GM23338 (cell line): ENCODE measurements at places on chromosomes 6 and 20. TPM values are rescaled to one million over a fixed set of nuclear protein-coding genes. Genes with fewer than 3 reads are reported as not detected.

- H3K36me3 ChIP-seq: no peaks in the 10 kb centered on the region
- 0 out of 2 replicates have a peak, but pooled peaks cover 4% of the 10 kb centered on the region for H3K4me1 ChIP-seq
- no peak overlapping the region for H3K4me3 ChIP-seq
- DNase-seq: no peak
- peaks cover 18% of the 10 kb centered on the region for H3K27me3 ChIP-seq
Observed at GRCh38 chr20:458776-459175, 3.6 kb downstream of the TBC1D20 start.

RIPPLY2 gene
- 3.4 and 5.4 TPM in 2 replicates for total RNA-seq

DNA sequence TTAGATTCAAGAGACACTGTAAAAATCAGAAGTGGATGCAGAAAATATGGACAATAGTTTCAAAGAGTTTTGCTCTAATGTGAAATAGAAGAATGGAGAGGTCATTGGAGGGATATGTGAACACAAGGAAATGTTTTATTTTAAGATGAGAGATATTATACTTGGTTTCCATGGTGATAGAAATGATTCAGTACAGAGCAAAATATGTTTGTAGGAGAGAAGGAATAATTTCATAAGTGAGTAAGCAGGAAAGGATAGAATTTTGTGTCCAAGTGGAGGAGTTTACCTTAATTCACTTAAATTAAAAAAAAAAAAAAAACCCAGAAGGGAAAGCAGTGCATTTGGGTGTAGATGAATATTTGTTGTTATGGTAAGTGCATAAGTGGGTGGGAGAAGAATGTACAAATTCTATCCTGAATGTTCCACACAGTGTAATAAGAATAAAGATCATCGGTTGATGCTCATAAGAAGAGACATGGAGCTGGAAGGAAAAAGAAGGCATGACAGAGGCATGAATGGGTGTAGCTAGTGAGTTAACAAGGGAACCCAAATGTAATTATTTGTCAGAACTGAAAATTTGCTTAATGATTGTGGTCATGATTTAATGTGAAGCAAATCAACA is 688.9 kb upstream of the GJE1 start:
- no peaks in the 10 kb centered on the region for H3K36me3 ChIP-seq
- H3K27me3 ChIP-seq: no peaks in the 10 kb centered on the region
- H3K4me3 ChIP-seq: no peak overlapping the region
- H3K27ac ChIP-seq: no peak overlapping the region

DNA sequence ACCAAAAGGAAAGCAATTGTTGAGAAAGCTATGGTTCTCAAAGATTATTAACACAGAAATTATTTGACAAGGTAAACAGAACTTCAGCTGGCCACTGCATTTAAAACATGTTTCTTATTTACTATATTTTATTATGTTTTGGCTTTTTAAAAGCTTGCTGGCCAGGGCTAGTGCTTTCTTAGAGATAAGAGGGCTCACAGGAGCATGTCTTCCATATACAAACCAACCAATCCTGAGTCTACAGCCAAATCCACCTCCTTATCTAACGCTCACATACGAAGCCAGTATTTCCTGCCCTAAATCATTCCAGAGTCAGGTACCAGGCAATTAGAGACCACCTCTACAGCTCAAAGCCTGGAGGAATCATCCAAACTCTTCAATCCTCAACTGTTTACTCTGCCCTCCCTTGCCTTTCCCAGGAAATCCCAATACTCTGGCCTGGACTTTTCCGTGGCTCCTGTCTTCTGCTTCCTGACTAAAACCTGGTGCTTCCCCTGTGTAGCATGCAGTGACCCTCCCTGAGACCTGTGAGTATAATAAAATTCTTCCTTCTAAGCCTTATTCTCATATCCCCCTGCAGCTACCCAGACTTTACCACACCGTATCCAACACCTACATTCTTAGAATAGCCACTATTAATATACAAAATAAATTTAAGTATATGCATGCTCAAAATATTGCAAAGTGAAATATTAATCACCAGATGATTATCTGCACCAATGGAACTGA is 33.2 kb downstream of the RANBP9 start:
- H3K4me3 ChIP-seq: no peak overlapping the region
- H3K27ac ChIP-seq: no peak overlapping the region
- DNase-seq: peak; percentile 16
- H3K4me1 ChIP-seq: no peaks in the 10 kb centered on the region

GRCh38 chr6:132101535-132101934 is 150.4 kb upstream of the CCN2 start:
- no peak overlapping the region for H3K27ac ChIP-seq
- DNase-seq: no peak
- H3K36me3 ChIP-seq: peaks cover 4% of the 10 kb centered on the region; the same call in 1 of the 2 replicates
- no peak overlapping the region for H3K4me3 ChIP-seq
- H3K4me1 ChIP-seq: no peaks in the 10 kb centered on the region

GRCh38 chr6:33761922-33762629 is 15.4 kb upstream of the IP6K3 start:
- H3K27me3 ChIP-seq: no peaks in the 10 kb centered on the region
- H3K4me1 ChIP-seq: no peaks in the 10 kb centered on the region
- no peaks in the 10 kb centered on the region for H3K36me3 ChIP-seq
- H3K4me3 ChIP-seq: no peak overlapping the region
- peak; percentile 67 for DNase-seq
- no peak overlapping the region for H3K27ac ChIP-seq

OPRM1 gene
- total RNA-seq: 0.52 TPM in 1 of 2 replicates, not detected in the other

RIPOR2 gene
- total RNA-seq: 22.5 TPM in 2 replicates

- H3K4me1 ChIP-seq: peaks cover 18% of the 10 kb centered on the region
- H3K36me3 ChIP-seq: no peaks in the 10 kb centered on the region
- H3K27me3 ChIP-seq: no peaks in the 10 kb centered on the region
- H3K4me3 ChIP-seq: no peak overlapping the region
Observed at GRCh38 chr6:82273295-82273694, 25.8 kb upstream of the IBTK start.

- H3K36me3 ChIP-seq: no peaks in the 10 kb centered on the region
- no peak for DNase-seq
- no peak overlapping the region for H3K4me3 ChIP-seq
- peaks cover 14% of the 10 kb centered on the region for H3K4me1 ChIP-seq
- H3K27ac ChIP-seq: no peak overlapping the region
Observed at GRCh38 chr20:4544765-4545164, 176.9 kb upstream of the PRND start.

DSP gene
- total RNA-seq: 42.5 and 43.7 TPM in 2 replicates

TMEM244 gene
- not detected in 2 replicates for total RNA-seq

DNA sequence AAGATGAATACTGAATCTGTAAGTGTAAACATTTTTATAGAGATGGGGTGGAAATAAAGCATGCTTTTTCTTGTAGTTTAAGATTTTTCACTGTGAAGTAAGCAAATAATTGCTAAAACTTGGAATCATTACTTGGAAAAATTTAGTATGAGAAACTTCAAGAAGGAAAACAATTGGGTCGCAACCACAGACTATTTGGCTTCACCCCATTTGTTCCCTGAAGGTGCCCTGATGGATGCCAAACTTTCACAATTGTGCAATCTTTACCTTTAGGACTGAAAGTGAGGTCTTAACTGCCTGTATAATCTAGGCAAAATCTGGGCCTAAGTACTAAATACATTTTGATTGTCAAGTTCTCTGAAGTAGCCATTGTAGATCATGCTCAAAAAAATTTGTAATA is 330.1 kb downstream of the HDGFL1 start:
- no peak overlapping the region for H3K4me3 ChIP-seq
- no peaks in the 10 kb centered on the region for H3K27me3 ChIP-seq

OR2B2 gene
- total RNA-seq: 0.38 TPM in 1 of 2 replicates, not detected in the other

EDEM2 gene
- 20.7 and 25.3 TPM in 2 replicates for total RNA-seq

- no peak overlapping the region for H3K27ac ChIP-seq
- H3K36me3 ChIP-seq: no peaks in the 10 kb centered on the region
- DNase-seq: no peak
- peaks cover 3% of the 10 kb centered on the region; the same call in 1 of the 2 replicates for H3K4me1 ChIP-seq
- no peaks in the 10 kb centered on the region for H3K27me3 ChIP-seq
Observed at GRCh38 chr6:45605971-45606370, 228.2 kb upstream of the SUPT3H start.

HM13 gene
- total RNA-seq: 103 and 126 TPM in 2 replicates

DNA sequence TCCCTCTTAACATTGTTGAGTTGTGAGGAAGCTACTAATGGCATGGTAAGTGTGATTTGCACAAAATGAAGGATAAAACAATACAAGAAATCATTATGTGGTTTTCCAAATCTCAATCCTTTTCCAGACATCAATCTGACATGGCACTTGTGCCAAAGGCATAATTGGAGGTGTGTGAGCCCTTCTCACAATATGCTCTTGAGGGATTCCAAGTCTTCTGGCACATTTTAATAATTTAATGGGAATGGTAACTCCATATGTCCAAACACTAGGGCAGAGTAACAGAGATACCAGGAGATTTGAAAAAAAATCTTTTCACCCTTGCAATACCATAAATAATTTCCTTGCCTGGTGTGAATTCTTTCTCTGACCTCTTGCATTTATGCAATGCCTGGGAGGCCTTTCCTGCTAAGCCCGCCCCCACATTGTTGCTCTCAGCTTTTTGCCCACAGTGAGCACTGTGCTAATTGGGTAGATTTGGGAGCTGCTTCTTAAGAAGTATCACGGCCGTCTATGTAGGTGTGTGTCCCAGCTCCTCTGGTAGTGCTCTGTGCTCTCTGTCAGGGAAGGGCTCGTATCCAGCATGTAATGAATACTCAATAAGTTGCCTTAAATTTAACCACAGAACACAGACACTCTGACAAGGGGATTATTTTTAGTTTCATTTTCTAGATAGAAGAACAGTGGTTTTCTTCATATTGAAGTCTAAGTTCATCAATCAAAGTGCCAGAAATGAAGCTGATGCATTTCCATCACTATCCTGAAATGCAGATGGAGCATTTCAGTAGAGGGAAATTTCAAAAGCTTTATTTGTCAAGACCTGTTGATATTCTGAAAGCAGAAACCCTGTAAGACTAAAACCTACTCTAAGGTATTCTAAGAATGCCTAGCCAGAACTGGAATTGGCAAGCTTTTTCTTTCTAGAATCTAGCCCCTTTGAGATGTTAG is 54.4 kb upstream of the CEP85L start:
- no peaks in the 10 kb centered on the region for H3K27me3 ChIP-seq
- H3K4me1 ChIP-seq: peaks cover 43% of the 10 kb centered on the region
- peak overlapping the region; percentile 71 for H3K27ac ChIP-seq
- DNase-seq: peak; percentile 75
- H3K4me3 ChIP-seq: no peak overlapping the region

NFATC2 gene
- 0.39 and 0.59 TPM in 2 replicates for total RNA-seq

- H3K4me1 ChIP-seq: peaks cover 6% of the 10 kb centered on the region
- H3K36me3 ChIP-seq: no peaks in the 10 kb centered on the region
- H3K4me3 ChIP-seq: no peak overlapping the region
- DNase-seq: no peak
- no peak overlapping the region for H3K27ac ChIP-seq
Observed at GRCh38 chr20:41248368-41249024, 69.0 kb downstream of the ZHX3 start.

IPCEF1 gene
- total RNA-seq: 0.27 and 1.8 TPM in 2 replicates

MUC21 gene
- total RNA-seq: not detected in 2 replicates

DNA sequence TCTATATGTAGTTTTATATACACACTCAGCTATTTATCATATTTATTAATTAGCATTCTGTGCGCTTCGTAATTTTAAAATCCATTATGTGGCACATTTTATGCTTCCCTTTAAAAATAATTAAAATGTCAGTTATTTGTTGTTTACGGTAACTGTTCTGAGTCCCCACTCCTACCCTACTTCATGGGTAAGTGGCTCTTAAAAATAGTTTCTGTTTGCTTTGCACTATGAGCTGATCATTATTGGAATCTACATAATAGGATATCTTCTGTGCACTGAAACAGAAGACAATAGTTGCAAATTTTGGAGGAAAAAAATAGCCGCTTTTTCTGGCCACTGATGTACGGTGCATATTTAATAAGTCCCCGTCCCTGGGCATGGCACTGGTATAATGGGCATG is 25.2 kb downstream of the LCA5 start:
- H3K27me3 ChIP-seq: no peaks in the 10 kb centered on the region
- no peaks in the 10 kb centered on the region for H3K36me3 ChIP-seq
- no peak overlapping the region for H3K4me3 ChIP-seq
- no peak for DNase-seq
- no peak overlapping the region for H3K27ac ChIP-seq
- H3K4me1 ChIP-seq: peaks cover 4% of the 10 kb centered on the region; the same call in 1 of the 2 replicates

DNA sequence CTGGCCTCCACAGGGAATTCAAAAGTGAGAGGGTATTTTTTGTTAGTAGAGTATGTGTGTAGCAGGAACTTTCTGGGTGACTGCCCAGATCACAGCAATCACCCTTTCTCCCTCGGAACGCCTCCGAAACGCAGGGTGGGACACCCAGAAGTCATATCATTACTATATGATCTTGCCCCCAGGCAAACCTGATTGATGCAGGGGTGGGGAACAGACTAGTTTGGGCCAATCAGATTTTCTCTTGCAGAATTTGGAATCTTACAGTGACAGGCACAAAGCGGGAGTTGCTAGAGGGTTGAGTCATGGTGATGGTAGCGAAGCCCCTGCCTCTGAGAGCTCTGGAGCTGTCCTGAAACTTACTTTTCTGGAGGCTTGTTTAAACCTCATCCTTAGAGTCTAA is 16.5 kb upstream of the RPN2 start:
- DNase-seq: no peak
- H3K36me3 ChIP-seq: no peaks in the 10 kb centered on the region
- H3K4me1 ChIP-seq: no peaks in the 10 kb centered on the region
- H3K27ac ChIP-seq: no peak overlapping the region

ITPR3 gene
- 29.8 and 31.9 TPM in 2 replicates for total RNA-seq

GRCh38 chr20:58198901-58199355 is 29.5 kb downstream of the ANKRD60 start:
- no peaks in the 10 kb centered on the region for H3K27me3 ChIP-seq
- no peak overlapping the region for H3K27ac ChIP-seq
- H3K36me3 ChIP-seq: no peaks in the 10 kb centered on the region
- no peak overlapping the region for H3K4me3 ChIP-seq
- DNase-seq: no peak

TAB2 gene
- total RNA-seq: 59.2 and 65.5 TPM in 2 replicates

- DNase-seq: no peak
- no peak overlapping the region for H3K4me3 ChIP-seq
- H3K27ac ChIP-seq: no peak overlapping the region
- no peaks in the 10 kb centered on the region for H3K27me3 ChIP-seq
- peaks cover 65% of the 10 kb centered on the region for H3K4me1 ChIP-seq
- H3K36me3 ChIP-seq: no peaks in the 10 kb centered on the region
Observed at GRCh38 chr6:143699430-143699825, 21.7 kb downstream of the PHACTR2 start.

SLC52A3 gene
- 3.6 and 4.5 TPM in 2 replicates for total RNA-seq

GRCh38 chr20:21361266-21361665 is 36.1 kb downstream of the NKX2-4 start:
- DNase-seq: no peak
- H3K36me3 ChIP-seq: peaks cover 28% of the 10 kb centered on the region; the same call in 1 of the 2 replicates
- no peaks in the 10 kb centered on the region for H3K4me1 ChIP-seq
- H3K4me3 ChIP-seq: no peak overlapping the region
- H3K27ac ChIP-seq: no peak overlapping the region
